NCI-H748 treated with DMSO at 0.1 percent for 48 hours (cell line): ENCODE measurements at places on chromosomes 16 and 17.

- DNase-seq, result no peak
Measured at GRCh38 chr17:79008666-79009387, 737 bp downstream of the CANT1 start.

- no peak for DNase-seq
Measured at GRCh38 chr17:78362671-78363070, 2.8 kb upstream of the SOCS3 start.

DNA sequence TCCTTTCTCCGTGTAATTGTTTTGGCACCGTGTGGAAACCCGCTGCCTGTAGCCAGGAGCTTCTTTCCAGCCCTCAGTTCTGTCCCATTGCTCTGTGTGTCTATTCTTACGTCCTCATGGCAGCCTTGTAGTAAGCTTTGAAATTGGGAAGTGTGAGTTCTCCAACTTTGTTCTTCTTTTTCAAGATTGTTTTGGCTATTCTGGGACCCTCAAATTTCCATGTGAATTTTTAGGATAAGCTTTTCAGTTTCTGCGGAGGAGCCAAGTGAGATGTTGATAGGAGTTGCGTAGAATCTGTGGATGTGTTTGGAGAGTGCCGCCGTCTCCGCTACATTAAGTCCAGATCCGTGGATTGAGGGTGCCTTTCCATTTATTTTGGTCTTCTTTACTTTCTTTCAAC is 15.2 kb downstream of the CHMP6 start:
- DNase-seq, result no peak

GRCh38 chr16:78183437-78184237 is 84.2 kb downstream of the WWOX start:
- peak; percentile 34 for DNase-seq
